ENCODE measurements at places on chromosomes 13 and 19.

DNA sequence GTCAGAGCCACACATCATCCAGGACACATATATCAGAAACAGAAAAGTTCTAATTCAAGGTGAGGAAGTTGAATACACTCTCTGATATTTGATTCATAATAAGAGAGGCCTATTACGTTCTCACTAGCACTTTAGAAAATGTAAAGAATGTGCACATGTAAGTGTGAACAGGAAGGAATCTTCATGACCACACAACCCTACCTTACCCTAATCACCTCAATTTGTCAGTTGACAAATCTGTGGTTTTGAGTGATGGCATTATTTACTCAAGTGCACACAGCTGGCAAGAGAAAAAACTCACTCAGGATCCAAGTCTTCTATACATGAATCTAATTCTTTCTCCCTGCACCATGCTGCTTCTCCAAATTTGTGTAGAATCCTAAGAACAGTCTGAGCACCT is 445.8 kb downstream of the SUCLA2 start:
- DNase-seq = no peak

DNA sequence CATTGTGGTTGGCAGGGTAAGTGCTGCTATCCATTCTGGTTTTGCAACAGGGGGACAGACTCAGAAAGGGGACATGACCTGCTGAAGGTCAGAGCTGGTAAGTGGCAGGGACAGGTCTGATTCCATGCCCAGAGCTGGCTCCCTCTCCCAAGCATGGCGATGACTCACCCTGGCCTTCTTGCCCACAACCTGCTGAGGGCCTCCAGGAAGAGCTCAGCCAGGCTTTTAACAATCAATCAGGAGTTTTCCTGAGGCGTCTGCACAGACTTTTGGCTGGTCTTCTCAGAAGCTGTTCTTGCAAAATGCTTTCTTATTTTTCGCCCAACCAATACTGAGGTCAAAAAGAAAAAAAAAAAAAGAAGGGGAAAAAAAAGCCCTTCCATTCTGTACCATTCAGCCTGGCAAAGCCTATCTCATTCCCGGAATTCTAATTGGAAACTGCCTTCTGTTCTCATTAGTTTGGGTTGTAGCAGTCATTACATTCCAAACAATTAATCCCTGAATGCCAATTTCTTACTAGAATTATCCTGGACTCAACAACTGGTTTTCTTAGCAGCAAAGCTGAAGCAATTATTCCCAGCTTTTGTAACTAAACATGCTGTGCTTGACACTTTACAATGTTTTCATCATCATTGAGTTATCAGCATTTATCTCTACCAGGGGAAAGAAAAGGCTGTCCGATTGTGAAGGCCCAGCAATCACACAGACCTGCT is 17.7 kb downstream of the SIAH3 start:
- no peak for DNase-seq

DNA sequence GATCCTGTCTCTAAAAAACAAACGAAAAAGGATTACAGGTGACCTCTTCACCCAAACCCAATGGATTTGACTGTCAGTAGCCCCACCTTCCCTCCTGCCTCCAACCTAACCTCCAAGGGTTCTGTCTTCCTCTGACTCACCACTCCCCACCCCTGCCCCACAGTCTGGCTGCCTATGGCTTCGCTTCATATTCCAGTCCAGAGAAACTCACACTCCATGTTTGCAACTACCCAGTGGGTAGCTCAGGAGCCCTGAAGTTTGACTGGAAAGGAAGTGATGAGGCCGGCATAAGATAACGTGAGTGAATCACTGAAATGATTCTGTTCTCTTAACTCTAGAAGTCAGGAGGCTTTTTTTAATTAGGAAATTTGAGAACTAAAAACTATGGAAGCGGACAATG is 303.9 kb downstream of the FOXO1 start:
- DNase-seq = no peak

DNA sequence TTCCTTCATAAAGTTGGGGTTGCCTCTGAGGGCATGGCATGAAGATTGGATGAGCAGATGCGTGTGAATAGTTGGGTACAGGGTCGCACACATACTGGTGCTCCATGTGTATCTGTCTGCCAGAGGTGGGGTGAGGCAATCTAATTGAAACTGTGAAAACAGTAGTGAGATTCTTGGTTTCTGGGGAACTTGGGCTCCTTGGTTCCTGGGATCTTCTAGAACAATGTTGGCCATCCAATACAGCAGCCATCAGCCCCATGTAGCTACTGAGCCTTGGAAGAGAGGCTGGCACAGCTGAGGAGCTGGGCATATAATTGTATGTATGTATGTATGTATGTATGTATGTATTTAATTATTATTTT is 616 bp downstream of the FCHO1 start:
- no peak for DNase-seq

DNA sequence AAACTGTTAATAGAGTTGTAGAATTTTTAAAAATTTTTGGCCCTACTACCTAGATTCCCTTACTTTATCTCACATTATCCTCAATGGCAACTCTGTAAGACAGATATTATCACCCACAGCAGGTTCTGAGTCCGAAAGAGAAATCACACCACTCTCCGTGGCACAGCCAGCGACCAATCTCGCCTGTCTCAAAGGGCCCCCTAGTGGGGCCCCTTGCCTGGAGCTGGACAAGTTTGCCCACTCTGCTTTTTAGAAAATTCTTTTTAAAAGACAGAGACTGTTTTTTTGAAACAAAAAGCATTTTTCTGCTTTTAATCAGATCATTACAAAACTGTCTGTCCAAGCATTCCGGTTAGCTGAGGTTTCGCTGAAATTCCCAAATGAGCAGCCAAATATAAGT is 21.7 kb downstream of the PHF11 start:
- DNase-seq = no peak

Measured in stimulated activated CD4-positive, alpha-beta T cell treated with anti-CD3 and anti-CD28 coated beads, Interleukin-2, amount 100 ng/mL, for 48 hours (primary cell).